ENCODE measurements at places on chromosomes 2 and 18.

GRCh38 chr2:100321866-100322820 lies at the start of gene LONRF2:
LONRF2 (minus strand) TSS chr2:100322501; CDS start chr2:100322093, 408 bp downstream.
- DNase-seq: no peak

- no peak for DNase-seq
Measured at GRCh38 chr2:32124660-32125059, 41.0 kb upstream of the SLC30A6 start.

DNA sequence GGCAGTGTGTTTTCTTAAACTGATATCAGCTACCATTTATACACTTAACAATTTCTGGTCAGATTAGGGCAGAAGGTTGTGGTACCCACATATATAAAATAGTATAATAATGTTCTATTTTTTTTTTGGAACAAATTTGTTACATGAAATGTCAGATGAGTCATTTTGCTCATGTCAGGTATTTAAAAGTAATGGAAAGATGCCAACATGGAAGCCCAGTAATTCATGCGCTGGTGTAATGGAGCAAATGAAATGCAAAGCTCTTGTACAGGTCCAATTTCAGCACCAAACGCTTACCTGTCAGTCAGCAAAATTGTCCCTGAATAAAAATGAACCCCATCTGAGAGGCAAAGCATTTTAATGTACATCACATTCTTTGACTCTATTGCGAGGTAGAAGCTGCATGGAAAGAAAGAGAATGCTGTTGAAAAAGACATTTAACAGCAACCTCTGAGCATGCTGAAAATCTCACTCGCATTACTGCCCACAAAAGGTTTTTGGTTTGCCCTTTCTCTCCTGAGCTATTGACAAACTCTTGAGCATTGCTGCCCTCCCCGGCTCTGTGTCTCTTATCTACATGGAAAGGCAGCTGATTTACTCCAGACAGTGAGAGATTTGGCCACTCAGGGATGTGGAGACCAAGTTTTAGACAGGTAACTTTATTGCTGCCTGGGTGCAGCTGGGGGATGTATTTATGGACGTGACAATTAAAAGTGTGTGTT lies 217.5 kb downstream of the CAMKMT start:
- no peak for DNase-seq

DNA sequence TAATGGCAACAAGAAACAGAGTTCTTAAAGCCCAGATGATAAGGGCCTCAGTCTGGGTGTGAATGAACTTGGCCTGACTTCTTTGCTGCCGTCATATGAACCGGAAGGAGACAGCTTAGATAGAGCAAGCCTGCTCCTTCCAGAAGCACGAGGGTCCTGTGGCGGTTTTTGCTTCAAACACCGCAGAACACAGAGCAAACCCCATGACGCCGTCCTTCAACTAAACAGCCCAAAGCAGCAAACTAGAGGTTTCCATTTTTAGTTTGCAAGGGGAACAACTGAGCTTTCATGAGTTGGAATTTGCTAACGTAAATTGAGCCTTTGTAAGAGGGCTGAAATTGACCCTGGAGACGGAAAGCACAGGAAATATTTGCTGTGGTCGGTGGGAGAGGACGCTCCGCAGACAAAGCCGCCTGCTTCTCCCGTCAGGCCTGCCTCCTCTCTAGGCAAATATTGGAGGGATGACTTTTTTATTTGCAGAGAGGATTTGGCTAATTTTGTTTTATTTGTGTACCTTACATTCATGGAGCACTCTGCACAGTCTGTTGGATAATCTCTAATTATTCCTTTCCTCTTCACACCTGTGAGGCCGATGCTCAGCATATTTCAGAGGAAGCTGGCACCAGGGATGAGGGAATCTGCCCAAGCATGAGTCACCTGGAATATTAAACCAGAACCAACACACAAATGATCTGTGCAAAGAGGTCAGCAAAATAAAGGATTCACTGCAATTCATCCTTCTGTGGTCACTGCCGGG lies 134.0 kb upstream of the NCK2 start:
- DNase-seq: no peak

GRCh38 chr2:60213865-60214625 lies 339.4 kb downstream of the BCL11A start:
- no peak for DNase-seq

DNA sequence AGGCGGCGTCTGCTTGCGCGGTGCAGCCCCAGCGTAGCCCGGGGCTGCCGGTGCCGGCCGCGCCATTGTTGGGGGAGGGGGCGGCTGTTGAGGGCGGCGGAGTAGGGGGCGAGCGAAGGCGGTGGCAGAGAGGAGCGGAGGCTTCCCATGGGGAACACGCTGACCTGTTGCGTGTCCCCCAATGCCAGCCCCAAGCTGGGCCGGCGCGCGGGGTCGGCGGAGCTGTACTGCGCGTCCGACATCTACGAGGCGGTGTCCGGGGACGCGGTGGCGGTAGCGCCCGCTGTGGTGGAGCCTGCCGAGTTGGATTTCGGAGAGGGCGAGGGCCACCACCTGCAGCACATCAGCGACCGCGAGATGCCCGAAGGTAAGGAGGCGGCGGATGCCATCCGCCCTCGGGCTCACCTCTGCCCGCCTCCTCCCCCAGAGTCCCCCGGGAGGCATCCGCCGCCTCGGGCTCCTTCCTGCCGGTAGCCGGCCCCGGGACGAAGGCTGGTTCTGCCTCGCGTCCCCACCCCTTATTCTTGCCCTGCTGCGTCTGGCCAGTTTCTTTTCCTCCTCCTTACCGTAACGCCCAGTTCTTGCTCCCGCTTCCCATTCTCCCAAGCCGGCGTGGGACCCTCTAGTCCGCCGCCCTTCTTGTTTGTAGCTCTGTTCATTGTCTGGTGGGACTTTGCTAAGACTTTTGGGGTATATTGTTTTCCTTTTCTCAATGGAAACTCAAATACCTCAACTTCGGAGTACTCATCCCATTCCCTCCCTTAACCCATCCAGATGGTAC lies 500 bp downstream of the CCNYL1 start:
- DNase-seq: no peak

GRCh38 chr2:207960911-207961310 lies 64.4 kb downstream of the PLEKHM3 start:
- no peak for DNase-seq

GRCh38 chr2:3376821-3377220 lies 797 bp downstream of the EIPR1 start:
- DNase-seq: no peak

DNA sequence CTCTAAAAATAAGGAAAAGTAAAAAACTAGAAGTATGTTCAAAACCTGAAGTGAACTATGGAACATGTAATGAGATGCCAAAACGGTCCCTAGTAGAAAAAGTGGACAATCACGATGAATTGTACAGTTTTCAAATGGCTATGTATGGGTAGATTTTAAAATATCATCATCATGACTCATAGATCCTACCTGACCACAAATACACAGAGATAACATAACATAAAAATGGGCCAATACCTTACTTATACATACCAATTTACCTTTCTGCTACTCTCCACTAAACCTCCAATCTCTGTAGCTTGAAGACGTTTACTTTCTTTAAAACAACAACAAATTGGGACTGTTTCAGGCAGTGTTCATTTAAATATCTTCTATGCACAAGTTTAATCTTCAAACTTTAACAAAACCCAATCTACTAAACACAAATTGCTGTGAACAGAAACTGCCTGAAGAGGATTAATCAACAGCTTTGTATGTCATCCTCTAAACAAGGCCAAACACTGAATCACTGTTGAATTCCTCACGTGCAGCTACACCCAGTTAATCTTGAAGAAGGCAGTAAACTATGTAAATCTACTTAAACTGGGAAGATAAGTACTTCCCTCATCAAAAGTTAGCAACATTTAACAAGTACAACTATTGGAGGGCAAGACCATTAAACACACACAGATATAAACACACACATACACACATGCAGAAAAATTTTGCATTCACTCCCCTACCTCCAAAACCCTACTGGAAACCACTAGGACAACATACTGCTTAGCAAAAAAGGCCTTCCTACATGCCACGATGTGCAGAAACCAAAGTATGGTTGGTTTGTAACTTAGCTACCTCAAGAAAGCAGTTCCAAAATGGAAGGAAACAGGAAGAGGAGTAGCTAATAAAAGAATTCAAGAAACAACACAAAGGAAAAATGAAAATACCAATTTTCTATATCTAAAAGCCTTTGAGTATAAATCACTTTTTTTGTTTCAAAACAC lies 90.3 kb downstream of the RBMS1 start:
- no peak for DNase-seq

GRCh38 chr2:54740333-54740732 lies 16.9 kb downstream of the EML6 start:
- DNase-seq: no peak

GRCh38 chr2:121071034-121071504 lies 213.9 kb downstream of the TFCP2L1 start:
- peak; percentile 34 for DNase-seq

- peak; percentile 64 for DNase-seq
Measured at GRCh38 chr2:42881732-42882131, 89.3 kb upstream of the HAAO start.

DNA sequence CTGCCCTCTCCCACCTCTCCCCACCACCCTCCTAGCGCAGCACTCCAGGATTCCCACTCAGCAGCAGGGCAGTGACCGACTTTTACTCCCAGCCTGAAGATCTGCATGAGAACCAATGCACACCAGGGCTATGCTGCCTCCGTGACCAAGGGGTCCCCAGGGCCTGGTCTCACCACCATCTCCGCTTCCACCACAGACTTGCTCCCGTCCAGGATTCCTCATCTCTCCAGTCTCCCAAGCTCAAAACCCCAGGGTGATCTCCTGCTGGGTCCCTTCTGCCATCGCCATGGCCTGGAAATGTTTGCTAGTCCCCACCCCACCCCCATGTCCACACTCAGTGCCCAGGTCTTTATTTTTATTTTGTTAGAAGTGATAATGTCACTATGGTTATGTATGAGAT lies 2.1 kb upstream of the CIDEA start:
- DNase-seq: no peak

DNA sequence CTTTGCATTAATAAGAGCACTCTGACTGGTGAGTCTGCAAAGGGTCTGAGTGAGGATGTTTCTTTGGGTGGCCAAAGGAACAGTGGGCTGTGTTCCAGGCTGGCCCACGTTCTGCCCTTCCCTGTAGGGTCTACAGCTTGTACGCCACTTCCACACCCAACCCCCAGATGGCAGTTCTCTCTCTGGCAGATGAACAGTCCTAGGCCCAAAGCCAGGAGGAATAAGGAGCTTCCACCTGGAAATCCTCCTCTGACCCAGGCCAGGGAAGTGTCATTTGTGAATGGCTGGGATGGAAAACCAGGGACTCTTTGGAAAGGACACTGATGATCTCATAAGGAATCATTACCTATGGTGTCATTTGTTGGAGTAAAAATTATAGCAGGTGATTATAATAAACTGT lies 6.6 kb downstream of the OTOF start:
- no peak for DNase-seq

DNA sequence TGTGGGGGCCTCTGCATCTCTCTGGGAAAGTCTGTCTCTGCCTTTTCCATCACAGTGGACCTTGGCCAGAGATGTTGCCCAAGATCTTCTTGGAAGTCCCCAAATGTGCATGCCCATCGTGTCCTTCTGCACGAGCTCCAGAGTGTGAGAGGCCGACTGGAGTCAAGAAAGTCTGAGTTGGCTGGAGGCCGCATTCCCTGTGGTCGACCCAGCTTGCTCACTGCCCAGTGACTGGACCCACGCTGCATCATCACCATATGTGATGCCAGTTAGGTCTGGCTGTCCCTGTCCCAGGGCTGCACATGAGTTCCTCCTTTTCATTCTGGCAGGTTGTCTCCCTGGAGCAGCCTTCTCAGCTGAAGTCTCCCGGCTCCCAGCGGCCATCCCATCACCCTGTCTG lies 93.8 kb downstream of the ARL4C start:
- peak; percentile 13 for DNase-seq

DNA sequence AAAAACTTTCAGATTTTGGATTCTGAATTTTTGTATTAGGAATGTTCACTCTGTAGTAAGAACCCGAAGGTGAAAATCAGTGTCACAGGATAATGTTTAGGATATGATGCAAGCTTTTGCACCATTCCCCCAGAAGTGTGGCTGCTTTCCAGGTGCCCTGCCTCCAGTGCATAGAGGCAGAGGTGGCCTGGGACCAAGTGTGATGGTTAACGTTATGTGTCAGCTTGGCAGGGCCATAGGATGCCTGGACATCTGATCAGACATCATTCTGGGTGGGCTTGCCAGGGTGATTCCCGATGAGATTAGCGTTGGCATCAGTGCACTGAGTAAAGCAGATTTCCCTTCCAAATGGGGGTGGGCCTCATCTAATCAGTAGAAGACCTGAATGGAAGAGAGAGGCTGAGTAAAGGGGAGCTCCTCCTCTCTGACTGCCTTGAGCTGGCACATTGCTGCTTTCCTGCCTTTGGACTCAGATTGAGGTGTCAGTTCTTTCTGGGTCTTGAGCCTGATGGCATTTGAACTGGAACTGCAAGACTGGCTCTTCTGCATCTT lies 177.4 kb upstream of the HS6ST1 start:
- DNase-seq: no peak

DNA sequence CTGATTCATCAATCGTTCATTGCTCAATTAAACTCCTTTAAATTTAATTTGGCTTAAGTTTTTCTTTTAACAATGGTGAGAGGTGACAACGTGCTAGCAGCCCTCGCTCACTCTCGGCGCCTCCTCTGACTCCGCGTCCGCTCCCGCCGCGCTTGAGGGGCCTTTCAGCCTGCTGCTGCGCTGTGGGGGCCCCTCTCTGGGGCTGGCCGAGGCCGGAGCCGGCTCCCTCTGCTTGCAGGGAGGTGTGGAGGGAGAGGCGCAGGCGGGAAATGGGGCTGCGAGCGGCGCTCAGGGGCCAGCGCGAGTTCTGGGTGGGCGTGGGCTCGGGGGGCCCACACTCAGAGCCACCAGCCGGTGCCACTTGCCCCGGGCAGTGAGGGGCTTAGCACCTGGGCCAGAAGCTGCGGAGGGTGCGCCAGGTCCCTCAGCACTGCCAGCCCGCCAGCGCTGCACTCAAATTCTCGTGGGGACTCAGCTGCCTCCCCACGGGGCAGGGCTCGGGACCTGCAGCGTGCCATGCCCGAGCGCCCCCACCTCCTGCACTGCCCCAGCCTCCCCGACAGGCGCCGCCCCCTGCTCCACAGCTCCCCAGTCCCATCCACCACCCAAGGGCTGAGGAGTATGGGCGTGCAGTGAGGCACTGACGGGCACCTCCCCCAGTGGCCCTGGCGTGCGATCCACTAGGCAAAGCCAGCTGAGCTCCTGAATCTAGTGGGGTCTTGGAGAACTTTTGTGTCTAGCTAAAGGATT lies 19.6 kb downstream of the ANKMY1 start:
- no peak for DNase-seq

DNA sequence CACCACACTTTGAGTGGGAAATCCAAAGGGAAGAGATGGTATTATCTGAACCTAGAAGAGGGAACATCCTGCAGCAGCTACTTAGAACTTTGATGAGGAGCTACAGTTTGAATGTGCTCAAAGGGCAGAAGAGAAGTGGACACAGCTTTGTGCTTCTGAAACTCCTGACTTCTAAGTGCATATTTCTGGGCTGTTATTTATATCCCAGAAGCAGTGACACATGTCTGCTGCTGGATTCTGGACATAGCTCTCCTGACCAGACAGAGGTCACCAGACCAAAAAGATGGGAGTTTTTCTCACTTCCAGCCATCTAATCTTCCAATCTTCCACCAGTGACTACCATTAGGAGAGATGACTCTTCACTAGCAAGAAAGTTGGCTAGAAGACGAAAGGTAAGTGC lies 153.9 kb downstream of the FSIP2 start:
- no peak for DNase-seq

Data from RCC 7860 (cell line).